T-helper 2 cell (primary cell): ENCODE measurements at places on chromosomes 5 and 9.

GRCh38 chr9:127961613-127962155 lies 19.1 kb downstream of the EEIG1 start:
- no peak for DNase-seq

DNA sequence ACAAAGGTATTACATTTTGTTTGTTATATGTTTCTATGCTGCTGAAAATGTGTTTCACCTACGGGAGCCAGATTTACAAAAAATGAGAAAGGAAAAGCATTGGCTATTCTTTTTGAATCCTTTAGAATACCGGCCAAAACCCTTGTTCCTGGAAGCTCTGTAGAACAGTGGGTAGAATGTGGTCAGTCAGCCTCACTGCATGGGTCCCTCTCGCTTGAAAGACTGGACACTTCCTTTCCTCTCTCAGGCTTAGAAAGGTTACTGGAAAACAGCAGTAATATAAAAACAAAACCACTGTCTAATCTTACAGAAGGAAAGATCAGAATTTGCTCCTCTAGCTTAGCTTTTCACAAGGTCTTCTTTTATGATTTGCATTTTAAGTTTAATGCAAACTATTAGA lies 45.1 kb downstream of the OSTF1 start:
- DNase-seq: no peak

GRCh38 chr9:106958955-106959657 lies 96.1 kb downstream of the ZNF462 start:
- DNase-seq: no peak

DNA sequence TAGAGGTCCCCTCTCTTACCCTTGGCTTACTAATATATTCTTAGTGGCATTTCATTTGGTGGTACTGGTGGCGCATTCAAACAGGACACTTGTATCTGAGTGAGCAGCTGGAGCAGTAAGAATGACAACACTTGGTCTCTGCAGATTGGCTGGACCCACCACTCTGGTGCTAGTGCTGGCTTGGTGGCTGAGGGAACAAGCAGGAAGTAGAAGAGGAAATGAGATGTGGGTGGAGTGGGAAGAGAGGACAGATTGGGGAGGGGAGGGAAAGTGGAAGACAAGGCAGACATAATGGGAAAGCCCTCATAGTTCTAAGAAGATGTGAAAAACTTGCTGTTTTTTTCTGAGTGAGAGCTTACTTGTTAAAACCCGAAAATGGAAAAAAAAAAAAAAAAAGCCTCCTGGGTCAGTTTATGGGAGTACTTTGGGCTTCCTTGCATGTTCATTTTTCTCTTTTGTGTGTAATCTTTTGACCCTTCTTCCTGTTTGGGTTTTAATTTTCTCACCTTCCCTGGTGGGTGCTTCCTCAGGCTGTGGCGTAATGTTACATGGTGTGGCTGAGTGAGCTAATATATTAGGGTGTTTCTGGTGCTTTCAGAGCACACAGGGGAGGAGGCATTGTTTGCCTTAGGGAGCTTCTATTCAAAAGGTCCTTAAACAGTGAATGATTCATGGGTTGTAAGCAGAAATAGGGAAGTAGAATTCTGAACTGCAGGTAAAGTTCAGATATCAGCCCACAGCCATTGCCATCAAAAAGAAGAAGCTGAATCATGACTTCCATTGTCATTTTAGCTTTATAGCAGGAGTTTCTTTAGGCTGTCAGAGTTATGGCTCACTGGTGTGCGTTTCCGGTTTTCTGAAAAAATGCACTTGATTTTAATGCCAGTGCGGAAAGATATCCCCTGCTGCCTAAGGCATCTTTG lies 52.3 kb downstream of the TLE4 start:
- DNase-seq: peak; percentile 71

- DNase-seq: peak; percentile 71
Observed at GRCh38 chr5:43161244-43161643, 30.8 kb upstream of the NIM1K start.

GRCh38 chr5:14439087-14439871 lies 142.3 kb upstream of the OTULINL start:
- no peak for DNase-seq

- no peak for DNase-seq
Observed at GRCh38 chr5:6544561-6544935, 88.3 kb downstream of the NSUN2 start.

DNA sequence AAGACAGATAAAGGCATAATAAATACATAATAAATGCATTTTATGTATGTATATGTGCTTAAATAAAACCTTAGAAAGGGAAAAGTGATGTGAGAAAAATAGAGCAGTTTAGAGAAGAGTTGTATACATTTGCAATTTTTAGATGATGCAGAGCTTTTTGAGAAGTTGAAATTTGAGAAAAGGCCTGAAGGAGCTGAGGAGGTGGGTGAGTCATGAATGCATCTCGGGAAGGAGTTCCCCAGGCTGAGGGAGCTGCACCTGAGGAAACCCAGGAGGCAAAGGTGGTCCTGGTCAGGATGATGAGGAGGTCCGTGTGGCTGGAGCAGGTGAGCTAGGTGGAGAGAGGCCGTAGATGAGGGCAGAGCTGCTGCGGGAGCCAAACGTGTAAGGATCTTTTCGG lies 17.4 kb upstream of the CD180 start:
- DNase-seq: no peak

DNA sequence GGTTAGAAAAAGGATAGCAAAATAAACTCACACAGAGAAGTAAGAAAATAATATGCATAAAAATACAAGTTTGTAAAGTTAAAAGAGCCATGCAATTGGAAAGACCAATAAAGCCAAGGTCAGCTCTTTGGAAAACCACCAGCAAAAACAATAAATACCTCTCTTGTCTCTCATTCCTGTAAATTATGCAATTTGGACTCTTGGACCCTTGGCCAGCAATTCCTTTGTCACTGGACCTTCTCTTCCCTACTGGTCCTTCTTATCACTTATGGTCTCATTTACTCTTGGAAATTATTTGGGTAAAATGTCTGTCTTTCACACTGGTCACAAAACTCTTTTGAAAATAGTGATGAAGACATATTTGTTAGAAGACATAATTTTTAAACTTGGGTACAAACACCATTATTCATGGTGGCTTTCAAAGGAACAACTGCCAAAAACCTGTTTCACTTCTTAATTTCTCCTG lies 379.5 kb downstream of the TMEM232 start:
- no peak for DNase-seq
